Neural crest cell (in vitro differentiated cells): ENCODE measurements at places on chromosomes 2 and 18. TPM values are rescaled to one million over a fixed set of nuclear protein-coding genes. Genes with fewer than 3 reads are reported as not detected.

DNA sequence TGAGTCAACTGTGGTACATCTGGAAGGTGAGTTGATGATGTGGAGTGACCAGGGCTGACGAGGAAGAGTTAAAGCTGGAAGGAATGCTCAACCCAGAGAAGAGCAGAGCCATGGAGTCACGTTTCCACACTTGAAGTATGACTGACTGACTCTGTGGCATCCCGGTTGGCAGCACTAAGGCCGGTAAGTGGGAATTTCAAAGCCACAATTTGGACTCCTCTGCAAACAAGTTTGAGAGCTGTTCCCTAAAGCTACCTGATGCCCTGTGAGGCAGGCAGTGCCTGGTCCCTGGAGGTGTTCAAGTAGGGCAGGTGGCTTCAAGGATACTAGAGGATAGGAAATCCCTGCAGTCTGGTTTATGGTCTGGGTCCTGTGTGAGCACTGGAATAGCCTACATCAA lies 69.3 kb upstream of the ITGB6 start:
- H3K27me3 ChIP-seq: no peaks in the 10 kb centered on the region
- no peaks in the 10 kb centered on the region for H3K36me3 ChIP-seq
- peak overlapping the region; percentile 88 for H3K4me3 ChIP-seq
- peak overlapping the region; percentile 38 for H3K27ac ChIP-seq

Gene MARCHF4
- total RNA-seq: 0.86 and 1.2 TPM in 2 replicates

- H3K4me1 ChIP-seq: peaks cover 30% of the 10 kb centered on the region
- H3K27ac ChIP-seq: peak overlapping the region; percentile 90
- DNase-seq: peak; percentile 90
- H3K4me3 ChIP-seq: peak overlapping the region; percentile 96
- peaks cover 87% of the 10 kb centered on the region for H3K27me3 ChIP-seq
- no peaks in the 10 kb centered on the region for H3K36me3 ChIP-seq
Measured at GRCh38 chr2:199459286-199460100, 1.8 kb upstream of the SATB2 start.

Gene RESP18
- not detected in 2 replicates for total RNA-seq

- H3K4me1 ChIP-seq: peaks cover 16% of the 10 kb centered on the region
- no peak overlapping the region for H3K27ac ChIP-seq
- H3K36me3 ChIP-seq: no peaks in the 10 kb centered on the region
- H3K4me3 ChIP-seq: no peak overlapping the region
- H3K27me3 ChIP-seq: no peaks in the 10 kb centered on the region
- DNase-seq: no peak
Measured at GRCh38 chr18:46042571-46043123, 29.4 kb downstream of the PSTPIP2 start.

- no peak for DNase-seq
- no peak overlapping the region for H3K27ac ChIP-seq
- no peaks in the 10 kb centered on the region for H3K36me3 ChIP-seq
- H3K4me1 ChIP-seq: peaks cover 18% of the 10 kb centered on the region
- H3K4me3 ChIP-seq: no peak overlapping the region
Measured at GRCh38 chr18:46939337-46939963, 22.0 kb downstream of the KATNAL2 start.

Gene GREB1L
- 74.8 and 80.5 TPM in 2 replicates for total RNA-seq

Gene TMEM163
- 0.71 and 1.0 TPM in 2 replicates for total RNA-seq

- H3K4me3 ChIP-seq: no peak overlapping the region
- H3K27me3 ChIP-seq: peaks cover 2% of the 10 kb centered on the region
- no peak overlapping the region for H3K27ac ChIP-seq
- peaks cover 4% of the 10 kb centered on the region for H3K36me3 ChIP-seq
Measured at GRCh38 chr18:22639561-22639960, 221.8 kb upstream of the CTAGE1 start.

Gene CRACDL
- 0.37 and 0.48 TPM in 2 replicates for total RNA-seq

- peaks cover 34% of the 10 kb centered on the region for H3K4me1 ChIP-seq
- DNase-seq: no peak
- no peaks in the 10 kb centered on the region for H3K36me3 ChIP-seq
- no peak overlapping the region for H3K27ac ChIP-seq
- no peak overlapping the region for H3K4me3 ChIP-seq
Measured at GRCh38 chr2:230906471-230907230, 18.4 kb downstream of the GPR55 start.

GRCh38 chr2:203451689-203452088 lies 83.4 kb downstream of the RAPH1 start:
- no peaks in the 10 kb centered on the region for H3K27me3 ChIP-seq
- H3K36me3 ChIP-seq: peaks cover 3% of the 10 kb centered on the region
- peaks cover 3% of the 10 kb centered on the region for H3K4me1 ChIP-seq
- H3K27ac ChIP-seq: no peak overlapping the region
- no peak overlapping the region for H3K4me3 ChIP-seq

GRCh38 chr2:160482673-160483072 lies 10.9 kb downstream of the RBMS1 start:
- peaks cover 8% of the 10 kb centered on the region for H3K4me1 ChIP-seq
- no peak overlapping the region for H3K4me3 ChIP-seq
- no peaks in the 10 kb centered on the region for H3K27me3 ChIP-seq
- DNase-seq: no peak
- no peaks in the 10 kb centered on the region for H3K36me3 ChIP-seq

Gene STON1
- total RNA-seq: 13.2 and 15.0 TPM in 2 replicates

Gene SEPTIN2
- 466 and 490 TPM in 2 replicates for total RNA-seq

DNA sequence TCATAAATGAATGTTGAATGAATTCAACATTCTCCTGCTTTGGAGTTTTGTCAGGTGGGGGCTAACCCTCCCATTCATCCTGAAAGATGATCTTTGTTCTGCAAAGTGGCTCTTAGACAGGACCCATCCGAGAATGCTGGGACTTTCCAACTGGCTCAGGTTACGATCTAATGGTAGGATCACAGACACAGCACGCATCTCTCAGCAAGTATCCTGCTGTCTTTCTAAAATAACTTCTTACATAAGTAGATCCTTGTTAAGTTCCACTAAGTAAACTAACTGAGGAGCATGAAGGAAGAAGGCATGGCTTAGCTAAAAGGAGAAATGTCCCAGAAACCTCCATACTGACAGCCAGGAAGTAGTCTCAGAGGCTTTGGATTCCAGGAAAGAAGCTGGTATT lies 23.7 kb downstream of the CYP27A1 start:
- H3K36me3 ChIP-seq: peaks cover 3% of the 10 kb centered on the region
- H3K27ac ChIP-seq: peak overlapping the region; percentile 51
- no peaks in the 10 kb centered on the region for H3K27me3 ChIP-seq
- peaks cover 20% of the 10 kb centered on the region for H3K4me1 ChIP-seq

Gene DYNAP
- total RNA-seq: not detected in 2 replicates

GRCh38 chr2:176643646-176644045 lies 374.4 kb downstream of the MTX2 start:
- peaks cover 98% of the 10 kb centered on the region for H3K27me3 ChIP-seq
- H3K36me3 ChIP-seq: no peaks in the 10 kb centered on the region
- DNase-seq: no peak
- no peak overlapping the region for H3K4me3 ChIP-seq
- no peak overlapping the region for H3K27ac ChIP-seq
- H3K4me1 ChIP-seq: no peaks in the 10 kb centered on the region

- H3K27me3 ChIP-seq: no peaks in the 10 kb centered on the region
- H3K27ac ChIP-seq: peak overlapping the region; percentile 98
- H3K4me3 ChIP-seq: peak overlapping the region; percentile 97
- DNase-seq: no peak
- peaks cover 35% of the 10 kb centered on the region for H3K36me3 ChIP-seq
Measured at GRCh38 chr2:197500503-197501131, 438 bp downstream of the HSPE1 start.

Gene RAD51AP2
- total RNA-seq: 0.16 and 0.23 TPM in 2 replicates

Gene SP9
- total RNA-seq: 1.9 TPM in 2 replicates

- peak overlapping the region; percentile 23 for H3K27ac ChIP-seq
- no peak for DNase-seq
- no peaks in the 10 kb centered on the region for H3K36me3 ChIP-seq
- no peak overlapping the region for H3K4me3 ChIP-seq
- H3K27me3 ChIP-seq: no peaks in the 10 kb centered on the region
Measured at GRCh38 chr2:33704406-33704855, 105.3 kb upstream of the FAM98A start.

DNA sequence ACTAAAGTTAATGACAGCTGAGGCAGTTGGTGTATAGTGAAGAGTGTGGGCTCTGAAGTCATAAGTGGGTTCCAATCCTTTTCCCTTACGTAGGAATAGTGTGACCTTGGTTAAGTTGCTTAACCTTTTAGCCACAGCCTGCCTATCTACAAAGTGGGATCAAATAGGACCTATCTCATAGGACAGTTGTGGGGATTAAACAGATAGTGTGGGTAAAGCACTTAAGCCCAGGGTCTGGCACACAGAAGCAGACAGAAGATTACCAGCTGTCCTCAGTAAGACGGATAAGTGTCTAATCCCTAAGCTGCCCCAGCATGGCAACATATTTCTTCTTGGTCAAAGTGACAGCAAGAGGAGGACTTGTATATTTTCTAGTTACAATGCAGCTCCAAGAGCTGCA lies 28.2 kb downstream of the UBE2F start:
- no peak for DNase-seq
- H3K27me3 ChIP-seq: no peaks in the 10 kb centered on the region
- peaks cover 14% of the 10 kb centered on the region for H3K36me3 ChIP-seq

Gene G6PC2
- not detected in 2 replicates for total RNA-seq

DNA sequence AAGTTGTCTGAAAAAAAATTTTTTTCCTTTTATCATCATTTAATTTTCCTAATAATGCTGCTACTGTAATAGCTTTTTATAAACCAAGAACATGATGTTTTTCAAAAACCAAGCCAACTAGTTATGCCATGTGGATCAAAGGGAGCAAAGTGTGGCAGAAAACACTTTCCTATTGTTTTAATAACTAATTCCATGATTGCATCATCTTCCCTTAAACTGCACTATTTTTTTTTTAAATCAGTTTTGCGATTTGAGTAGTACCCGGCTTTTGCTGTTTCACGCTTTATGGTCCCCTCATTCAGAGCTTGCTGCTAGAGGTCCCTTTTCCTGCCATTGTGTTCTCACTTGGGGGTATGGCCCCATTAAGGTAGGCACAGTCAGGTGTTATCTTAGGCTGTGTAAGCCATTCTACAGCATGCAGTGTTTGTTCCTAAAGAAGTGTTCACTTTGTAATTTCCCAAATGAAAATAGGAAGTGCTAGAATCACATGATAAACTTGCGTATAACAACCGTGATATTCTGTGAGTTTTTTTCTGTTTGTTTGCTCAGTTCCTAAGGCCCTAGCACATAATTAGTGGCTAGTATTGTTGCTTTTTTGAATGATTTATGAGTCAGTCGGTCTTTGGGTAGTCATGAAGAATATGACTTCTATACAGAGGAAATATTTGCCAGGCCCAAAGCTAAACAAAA lies 225.8 kb downstream of the PTGR3 start:
- no peak for DNase-seq
- H3K4me1 ChIP-seq: no peaks in the 10 kb centered on the region
- H3K27ac ChIP-seq: no peak overlapping the region
- H3K4me3 ChIP-seq: no peak overlapping the region
- H3K27me3 ChIP-seq: no peaks in the 10 kb centered on the region

DNA sequence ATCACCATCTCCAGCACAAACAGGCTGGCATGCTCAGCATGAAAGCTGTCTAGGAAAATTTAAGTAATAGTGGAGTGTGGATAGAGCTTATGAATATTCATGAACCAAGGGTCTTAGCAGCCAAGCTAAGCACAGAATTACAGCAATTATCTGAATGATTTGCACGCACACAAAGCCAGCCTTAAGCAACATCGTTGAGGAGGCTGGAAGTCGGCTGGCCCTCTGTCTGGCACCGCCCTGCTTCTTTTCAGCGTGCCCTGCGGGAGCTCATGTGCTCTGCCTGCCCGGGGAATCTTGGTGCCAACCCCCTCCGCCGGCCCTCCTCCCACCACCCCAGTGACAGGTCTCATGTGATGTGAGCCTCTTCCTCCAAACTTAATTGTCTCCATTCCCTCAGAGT lies 540.1 kb downstream of the CMPK2 start:
- H3K4me3 ChIP-seq: no peak overlapping the region
- DNase-seq: no peak
- H3K4me1 ChIP-seq: peaks cover 8% of the 10 kb centered on the region
- peaks cover 19% of the 10 kb centered on the region for H3K36me3 ChIP-seq
- no peaks in the 10 kb centered on the region for H3K27me3 ChIP-seq

- peaks cover 6% of the 10 kb centered on the region for H3K4me1 ChIP-seq
- no peaks in the 10 kb centered on the region for H3K36me3 ChIP-seq
- H3K4me3 ChIP-seq: no peak overlapping the region
- no peak for DNase-seq
- H3K27me3 ChIP-seq: no peaks in the 10 kb centered on the region
Measured at GRCh38 chr2:22784566-22784965, 600.4 kb upstream of the KLHL29 start.

Gene HSPD1
- 563 and 569 TPM in 2 replicates for total RNA-seq

Gene OBSL1
- total RNA-seq: 122 and 123 TPM in 2 replicates

GRCh38 chr2:165627470-165627869 lies 158.0 kb downstream of the CSRNP3 start:
- peaks cover 42% of the 10 kb centered on the region for H3K4me1 ChIP-seq
- no peak overlapping the region for H3K4me3 ChIP-seq
- H3K27ac ChIP-seq: no peak overlapping the region
- H3K27me3 ChIP-seq: no peaks in the 10 kb centered on the region
- peaks cover 12% of the 10 kb centered on the region for H3K36me3 ChIP-seq

Gene PSTPIP2
- total RNA-seq: 7.0 and 7.1 TPM in 2 replicates

Gene C2orf92
- total RNA-seq: 10.3 and 12.5 TPM in 2 replicates

Gene CLEC4F
- total RNA-seq: not detected in 2 replicates

- no peak for DNase-seq
- no peaks in the 10 kb centered on the region for H3K36me3 ChIP-seq
- no peaks in the 10 kb centered on the region for H3K4me1 ChIP-seq
- H3K27ac ChIP-seq: no peak overlapping the region
Measured at GRCh38 chr18:57864615-57865121, 61.6 kb upstream of the ATP8B1 start.

DNA sequence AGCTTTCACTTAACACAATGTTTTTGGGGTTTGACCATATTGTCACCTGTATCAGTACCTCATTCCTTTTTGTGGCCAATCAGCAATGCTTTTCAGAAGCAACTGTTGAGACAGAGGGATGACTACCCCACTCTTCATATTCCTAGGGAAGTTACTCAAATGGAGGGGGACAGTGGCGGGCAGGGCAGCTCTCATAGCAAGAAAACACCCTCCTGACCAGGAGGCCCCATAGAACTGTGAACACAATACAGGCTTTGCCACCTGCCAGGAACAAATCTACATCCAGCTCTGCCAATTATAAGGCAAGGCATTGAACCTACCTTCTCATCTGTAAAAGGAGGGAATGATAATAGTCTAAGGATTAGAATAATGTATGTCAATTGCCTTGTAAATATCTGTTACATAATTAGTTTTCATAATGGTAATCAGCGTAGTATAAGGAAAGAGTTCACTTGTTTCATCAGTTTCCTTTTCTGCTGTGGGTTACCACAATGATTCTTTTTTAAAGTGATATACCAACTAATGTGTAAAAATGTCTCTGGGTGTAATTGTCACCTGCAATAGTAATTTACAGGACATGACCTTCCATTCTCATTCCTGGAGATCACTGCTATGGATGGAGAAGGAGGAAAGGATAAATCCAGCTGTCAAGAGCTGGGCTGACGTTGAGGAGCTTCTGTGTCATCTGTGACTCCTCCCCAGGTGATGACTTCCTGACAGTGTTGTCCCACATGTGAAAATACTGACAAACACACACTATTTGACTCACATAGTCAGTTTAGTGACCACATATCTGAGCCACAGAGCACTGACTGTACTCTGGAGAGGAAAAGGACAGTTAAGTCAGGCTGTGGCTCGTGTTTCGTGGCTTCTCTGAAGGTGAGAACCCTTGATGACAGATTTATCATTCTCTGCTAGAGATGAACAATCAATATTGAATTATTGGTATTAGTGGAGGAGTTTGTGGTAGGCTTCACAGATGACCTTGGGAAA lies 13.5 kb downstream of the ALPK2 start:
- H3K27me3 ChIP-seq: peaks cover 22% of the 10 kb centered on the region
- no peak for DNase-seq
- no peak overlapping the region for H3K4me3 ChIP-seq
- H3K36me3 ChIP-seq: no peaks in the 10 kb centered on the region

Gene CAPN14
- total RNA-seq: 0.36 and 0.47 TPM in 2 replicates

Gene CFAP65
- 0.93 and 1.4 TPM in 2 replicates for total RNA-seq

Gene CCT4
- total RNA-seq: 259 and 277 TPM in 2 replicates
